Breast epithelium (tissue), 4 donors: ENCODE measurements at places on chromosomes 11 and 22. TPM values are rescaled to one million over a fixed set of nuclear protein-coding genes. Genes with fewer than 3 reads are reported as not detected.

Gene CRYBA4
- not detected for total RNA-seq

Gene MRGPRX3
- total RNA-seq = not detected

Gene OR51I1
- not detected for total RNA-seq

Gene VWCE
- 3.2 TPM for total RNA-seq

Gene MAPK8IP2
- total RNA-seq = 2.2 TPM

- no peak for DNase-seq
- H3K27me3 ChIP-seq = no peaks in the 10 kb centered on the region
- H3K4me3 ChIP-seq = no peak overlapping the region
- no peak overlapping the region for H3K27ac ChIP-seq
Measured at GRCh38 chr11:16933756-16934603, 80.2 kb downstream of the PLEKHA7 start.

DNA sequence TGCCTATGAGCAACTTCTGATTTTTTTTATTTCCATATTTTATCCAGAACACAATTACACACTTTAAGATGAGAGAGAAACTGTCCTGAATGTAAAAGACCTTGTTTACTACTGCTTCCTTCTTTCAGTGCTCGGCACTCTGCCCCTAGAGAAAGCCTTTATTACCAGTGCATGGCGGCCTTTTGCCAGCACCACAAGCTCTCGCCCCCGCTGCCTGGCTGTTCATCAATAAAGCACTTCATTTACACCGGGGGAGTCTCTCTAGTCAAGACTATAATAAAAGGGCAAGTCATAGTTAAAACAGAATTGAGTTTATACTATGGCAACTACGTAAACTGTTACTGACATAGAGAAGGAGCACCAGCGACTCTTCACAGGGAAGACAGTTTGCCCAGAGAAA, 259.5 kb downstream of the CADM1 start:
- H3K4me1 ChIP-seq = no peaks in the 10 kb centered on the region
- no peaks in the 10 kb centered on the region for H3K27me3 ChIP-seq
- no peaks in the 10 kb centered on the region for H3K36me3 ChIP-seq
- H3K27ac ChIP-seq = peak overlapping the region; percentile 25

GRCh38 chr22:40862537-40862936, 624 bp upstream of the DNAJB7 start:
- no peak overlapping the region for H3K27ac ChIP-seq
- peaks cover 7% of the 10 kb centered on the region for H3K4me1 ChIP-seq
- H3K27me3 ChIP-seq = no peaks in the 10 kb centered on the region

DNA sequence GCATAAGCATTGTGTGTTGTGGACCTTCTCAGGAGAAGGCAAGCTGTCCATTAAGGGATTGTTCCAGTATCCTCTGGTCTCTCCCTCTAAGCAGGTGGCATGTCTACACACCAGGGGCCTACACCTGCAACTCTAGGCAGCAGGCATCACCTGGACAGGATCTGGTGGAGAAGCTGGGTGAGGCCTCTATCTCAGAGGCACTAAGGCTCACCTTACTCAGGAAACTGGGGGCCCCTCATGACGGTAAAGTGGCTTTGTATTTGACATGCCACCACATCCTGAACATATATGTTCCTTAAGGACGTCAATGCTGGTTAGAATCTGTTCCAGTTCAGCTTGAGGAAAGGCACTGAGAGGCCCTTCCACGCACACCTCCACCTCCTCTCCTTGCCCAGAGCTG, 891.3 kb downstream of the OPCML start:
- no peaks in the 10 kb centered on the region for H3K27me3 ChIP-seq
- no peaks in the 10 kb centered on the region for H3K4me1 ChIP-seq
- H3K27ac ChIP-seq = no peak overlapping the region
- no peaks in the 10 kb centered on the region for H3K36me3 ChIP-seq
- no peak overlapping the region for H3K4me3 ChIP-seq
- DNase-seq = no peak
